ENCODE measurements at places on chromosomes 2 and 18.

GRCh38 chr2:129504646-129505045, 474.8 kb upstream of the RAB6C start:
- DNase-seq: no peak

DNA sequence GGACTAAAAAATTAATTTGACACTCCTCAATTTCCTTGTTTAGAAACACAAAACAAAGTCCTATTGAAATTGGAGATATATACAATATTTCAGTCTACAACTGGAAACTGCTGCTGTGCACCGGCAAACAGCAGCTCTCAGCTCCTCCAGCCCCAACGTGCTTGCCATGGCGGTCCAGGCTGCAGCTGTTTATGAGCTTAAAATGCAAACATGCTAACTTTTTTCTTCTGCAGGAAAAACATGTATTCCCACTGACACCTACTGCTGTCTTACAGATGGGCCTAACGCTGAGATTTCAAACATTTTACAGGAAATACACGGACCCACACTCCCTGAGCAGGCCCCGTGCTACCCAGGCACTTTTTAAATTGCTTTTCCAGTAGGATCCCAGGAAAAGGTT, 195.5 kb downstream of the BCL11A start:
- DNase-seq: no peak

GRCh38 chr2:174939046-174939445, 66.1 kb downstream of the CHN1 start:
- DNase-seq: no peak

DNA sequence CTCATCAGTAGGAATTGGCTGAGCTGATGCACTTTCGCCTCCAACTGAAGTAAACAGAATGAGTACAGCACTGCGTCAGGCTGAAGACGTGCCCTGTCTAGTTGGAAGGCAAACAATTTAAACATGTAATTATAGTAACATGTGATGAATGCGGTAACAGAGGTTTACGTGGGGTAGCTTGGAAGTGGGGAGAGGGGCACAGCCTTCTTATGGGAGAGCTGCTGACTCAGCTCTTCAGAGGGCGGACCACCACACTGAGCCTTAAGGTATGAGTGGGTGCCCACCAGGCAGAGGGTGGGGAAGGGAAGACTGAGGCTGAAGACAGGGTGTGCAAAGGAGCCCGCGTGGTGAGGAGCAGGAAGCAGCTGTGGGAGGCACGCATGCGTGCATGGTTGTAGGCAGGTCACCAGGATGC, 6.2 kb upstream of the EHD3 start:
- no peak for DNase-seq

- DNase-seq: peak; percentile 24
These were observed 28.4 kb downstream of the MCEE start for GRCh38 chr2:71101656-71102055.

- no peak for DNase-seq
These were observed 59.4 kb downstream of the ANKRD44 start for GRCh38 chr2:197251163-197251562.

DNA sequence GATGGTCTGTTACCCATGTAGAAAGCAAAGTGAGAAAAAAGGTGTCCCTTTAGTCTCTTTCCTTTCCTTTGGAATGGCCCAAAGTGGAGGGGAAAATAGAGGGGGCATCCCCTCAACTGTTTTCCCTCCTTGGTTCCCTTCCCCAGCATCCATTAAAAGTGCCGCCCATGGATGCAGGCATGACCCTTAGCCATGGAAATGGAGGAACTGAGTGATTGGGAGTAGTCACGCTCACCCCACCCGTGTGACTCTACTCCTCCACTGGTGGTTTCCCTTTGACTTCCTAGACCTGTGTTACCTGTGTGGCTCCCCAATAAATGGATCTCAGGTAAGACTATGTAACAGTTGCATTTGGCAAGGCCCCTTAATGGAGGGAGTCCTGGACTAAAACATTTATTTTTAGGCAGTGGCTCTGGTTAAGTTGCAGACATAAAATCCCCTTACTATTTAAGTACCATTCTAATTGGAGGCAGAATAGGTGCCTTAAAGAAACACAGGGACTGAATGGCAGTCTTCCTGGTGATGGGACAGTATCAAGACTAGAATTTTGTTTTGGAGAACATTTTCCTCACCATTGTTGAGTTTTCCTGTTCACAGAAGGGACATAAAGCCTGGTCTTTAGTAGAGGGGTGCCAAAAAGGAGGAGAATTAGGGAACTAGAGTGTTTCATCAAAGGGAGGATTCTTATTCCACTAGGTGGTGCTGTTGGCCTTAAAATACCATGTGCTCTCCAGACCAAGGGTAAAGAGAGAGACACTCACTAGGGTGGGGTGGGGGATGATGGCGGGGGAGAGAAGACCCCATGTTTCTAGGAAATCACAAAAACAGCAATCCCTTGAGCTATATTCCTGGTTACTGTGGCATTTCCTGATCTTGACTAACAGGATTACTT, 25.7 kb upstream of the PLA2R1 start:
- no peak for DNase-seq

- DNase-seq: no peak
These were observed 40.5 kb upstream of the RTN4 start for GRCh38 chr2:55090702-55091101.

GRCh38 chr18:31511098-31511497, 13.1 kb downstream of the DSG2 start:
- no peak for DNase-seq

GRCh38 chr2:108583903-108584520, 49.7 kb downstream of the LIMS1 start:
- peak; percentile 66 for DNase-seq

DNA sequence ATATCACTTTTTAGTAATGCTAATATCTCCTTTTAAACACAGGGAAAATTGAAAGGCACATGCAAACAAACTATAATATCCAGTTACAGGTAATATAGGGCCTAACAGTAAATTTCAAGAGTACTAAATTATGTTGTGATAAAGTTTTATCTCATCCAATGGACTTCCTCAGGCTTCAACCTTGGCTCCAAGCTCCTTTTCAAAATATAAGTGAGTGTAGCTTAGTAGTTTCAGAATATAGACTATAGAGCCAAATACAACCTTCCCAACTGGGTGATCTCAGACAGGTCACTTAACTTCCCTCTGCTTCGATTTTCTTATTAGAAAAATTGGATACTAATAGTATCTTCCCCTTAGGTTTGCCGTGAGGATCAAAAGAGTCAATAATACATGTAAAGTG, 93.5 kb upstream of the PARD3B start:
- no peak for DNase-seq

DNA sequence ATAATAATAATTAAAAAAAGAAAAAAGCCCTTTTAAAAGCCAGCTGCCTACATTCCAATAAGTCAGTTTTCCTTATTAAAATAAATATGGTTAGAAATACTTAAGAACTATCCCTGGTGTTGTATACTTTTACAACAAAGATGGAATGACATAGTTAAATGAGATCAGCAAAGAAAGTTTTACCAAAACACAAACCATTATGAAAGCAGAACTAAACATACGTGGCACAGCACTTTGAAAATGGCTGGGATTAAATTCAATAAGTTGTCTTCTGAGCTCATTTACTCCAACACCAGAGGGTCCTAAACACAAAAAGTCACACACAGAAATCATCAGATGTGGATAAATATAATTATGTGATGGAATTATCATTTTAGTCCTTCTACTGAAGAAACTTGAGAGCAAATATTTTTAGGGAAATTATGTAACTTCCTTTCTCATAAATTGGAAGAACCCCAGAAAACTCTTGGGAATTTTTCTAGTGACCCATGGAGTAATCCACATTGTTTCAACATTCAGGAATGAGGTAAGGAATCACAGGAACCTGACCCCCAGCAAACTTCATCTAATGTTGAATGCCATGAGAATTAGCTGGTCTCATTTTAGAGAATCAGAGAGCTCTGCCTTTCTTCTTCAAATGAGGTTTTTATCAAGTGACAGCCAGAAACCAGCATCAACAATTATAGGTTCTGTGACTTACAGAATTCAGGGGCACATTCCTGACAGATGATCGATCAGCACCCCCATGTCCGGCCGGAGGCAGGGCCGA, 11.5 kb upstream of the TMEM237 start:
- DNase-seq: no peak

DNA sequence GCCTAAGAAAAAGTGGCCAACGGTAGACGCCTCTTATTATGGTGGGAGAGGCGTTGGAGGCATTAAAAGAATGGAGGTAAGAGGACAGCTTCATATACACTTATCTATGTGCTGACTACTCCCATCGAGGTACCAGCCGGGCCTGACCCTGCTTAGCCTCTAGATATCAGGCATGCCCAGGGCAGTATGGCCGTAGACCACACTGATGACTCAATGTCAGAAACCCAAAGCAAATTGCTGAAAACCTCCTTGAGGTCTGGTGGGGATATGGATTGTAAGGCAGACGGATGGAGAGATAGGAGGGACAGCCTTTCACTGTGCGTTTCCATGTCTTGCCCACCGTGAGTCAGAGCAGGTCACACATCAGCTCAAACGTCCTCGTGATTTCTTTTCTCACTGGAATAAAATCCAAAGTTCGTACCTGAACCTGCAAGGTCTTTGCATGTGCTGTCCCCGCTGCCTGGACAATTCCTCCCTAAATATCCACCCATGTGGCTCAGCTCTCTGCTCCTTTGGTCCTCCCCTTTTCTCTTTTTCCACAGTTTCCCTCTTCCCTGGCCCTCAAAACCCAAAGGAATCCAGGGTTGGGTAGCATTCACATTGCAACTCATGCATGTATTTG, 168.9 kb downstream of the ANTXR1 start:
- DNase-seq: no peak

DNA sequence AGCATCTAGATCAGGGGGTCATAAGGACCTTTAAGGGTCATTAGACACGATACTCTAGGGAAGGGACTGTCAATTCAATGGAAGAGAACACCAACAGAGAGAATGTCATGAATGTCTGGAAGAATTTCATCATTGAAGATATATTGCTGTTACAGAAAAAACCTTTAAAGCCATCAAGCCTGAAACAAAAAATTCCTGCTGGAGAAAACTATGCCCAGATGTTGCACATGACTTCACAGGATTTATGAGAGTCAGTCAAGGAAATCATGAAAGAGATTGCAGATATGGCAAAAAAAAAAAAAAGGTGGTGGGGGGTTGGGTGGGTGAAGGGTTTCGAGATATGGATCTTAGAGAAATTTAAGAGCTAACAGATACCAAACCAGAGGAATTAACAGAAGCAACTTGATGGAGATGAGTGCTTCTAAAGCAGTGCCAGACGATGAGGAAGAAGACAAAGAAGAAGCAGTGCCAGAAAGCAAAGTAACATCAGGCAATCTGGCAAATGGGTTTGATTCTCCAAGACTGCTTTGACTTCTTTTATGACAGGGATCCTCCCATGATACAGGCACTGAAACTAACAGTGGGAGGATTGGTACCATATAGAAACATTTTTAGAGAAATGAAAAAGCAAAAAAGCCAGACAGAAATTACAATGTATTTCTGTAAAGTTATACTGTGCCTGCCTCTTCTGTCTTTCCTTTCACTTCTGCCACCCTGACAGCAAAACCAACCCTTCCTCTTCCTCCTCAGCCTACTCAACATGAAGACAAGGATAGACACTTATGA, 28.5 kb downstream of the MAP4K3 start:
- no peak for DNase-seq

DNA sequence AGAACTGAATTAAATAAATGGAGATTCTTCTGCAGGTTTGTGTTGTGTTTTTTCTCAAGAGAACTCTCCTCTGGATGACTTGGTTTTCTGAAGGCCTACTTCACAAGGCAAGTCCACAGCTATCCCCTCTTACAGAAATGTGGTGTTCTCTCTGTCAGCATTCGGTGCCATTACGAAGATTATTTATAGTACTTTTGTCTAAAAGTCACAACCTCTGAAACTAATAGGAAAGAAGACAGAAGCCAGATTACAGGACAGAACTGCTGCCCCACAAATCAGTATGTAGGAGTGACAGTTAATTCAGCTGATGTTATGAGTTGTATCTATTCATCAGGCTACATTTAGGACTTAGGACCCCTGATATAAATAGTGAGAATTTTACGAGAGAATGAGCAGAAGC, 413.5 kb downstream of the TMX3 start:
- DNase-seq: no peak

DNA sequence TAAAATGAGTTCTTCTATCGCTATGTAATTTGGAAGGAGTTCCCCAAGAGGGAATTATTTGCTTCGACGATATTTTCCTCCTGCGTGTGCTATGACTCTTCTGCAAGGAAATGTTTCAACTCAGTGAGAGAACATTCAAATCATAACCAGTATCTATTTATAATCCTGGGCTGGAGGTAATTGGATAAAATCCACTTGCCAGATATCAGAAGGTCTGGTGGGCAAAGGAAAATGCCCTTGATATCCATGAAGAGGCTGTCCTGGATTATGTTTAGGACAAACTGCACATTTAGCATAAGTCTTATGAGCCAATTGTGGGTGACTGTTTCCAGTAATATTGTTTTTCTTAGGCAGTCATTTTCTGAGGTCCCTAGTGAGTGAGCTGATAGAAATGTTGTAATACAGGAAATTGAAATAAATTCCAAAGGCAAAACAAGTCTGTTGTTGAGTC, 17.7 kb downstream of the RPIA start:
- DNase-seq: no peak

- DNase-seq: no peak
These were observed 149.4 kb downstream of the EPHA4 start for GRCh38 chr2:221422516-221423209.

DNA sequence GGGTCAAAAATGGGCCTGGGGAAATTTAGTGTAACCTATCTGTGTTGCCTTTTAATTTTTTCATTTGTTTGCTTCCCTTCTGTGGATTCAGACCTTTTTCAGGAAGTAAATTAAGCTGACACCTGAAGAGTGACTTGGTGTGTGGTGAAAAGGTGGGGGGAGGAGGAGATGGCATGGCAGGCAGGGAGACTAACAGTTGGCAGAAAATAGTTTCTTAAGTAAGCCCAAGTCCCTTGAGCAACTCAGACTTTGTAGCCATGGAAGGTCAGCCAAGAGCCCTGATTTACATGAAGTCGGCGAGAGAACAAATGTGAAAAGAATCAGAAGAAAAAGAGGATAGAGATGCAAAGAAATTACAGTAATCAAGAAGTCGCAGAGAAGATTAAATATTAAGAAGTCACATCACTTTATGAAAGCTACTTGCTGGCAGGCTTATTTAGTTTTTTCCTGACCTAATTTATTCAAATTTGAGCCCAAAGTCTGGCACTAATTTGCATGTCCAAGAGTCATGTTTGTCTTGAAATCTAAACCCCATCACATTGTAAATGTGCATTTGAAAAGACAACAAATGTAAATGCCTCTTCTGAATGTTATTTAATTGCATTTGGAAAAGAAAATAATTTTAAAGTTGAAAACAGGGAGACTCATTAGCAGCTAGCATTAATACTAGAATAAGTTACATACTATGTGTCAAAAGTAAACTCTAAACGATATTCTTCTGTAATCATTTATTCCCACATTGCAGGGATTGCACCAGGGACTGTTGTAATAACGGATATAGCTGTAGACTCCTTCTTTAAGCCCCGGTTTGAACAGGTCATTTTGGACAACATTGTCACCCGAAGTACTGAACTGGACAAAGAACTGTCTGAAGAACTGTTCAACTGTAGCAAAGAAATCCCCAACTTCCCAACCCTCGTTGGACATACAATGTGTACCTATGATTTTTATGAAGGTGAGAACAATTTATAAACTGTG, 19.3 kb downstream of the UPP2 start:
- no peak for DNase-seq

- DNase-seq: peak; percentile 73
These were observed 189.0 kb downstream of the RPIA start for GRCh38 chr2:88880441-88880953.

GRCh38 chr2:27795868-27796277, 24.4 kb downstream of the MRPL33 start:
- no peak for DNase-seq

- no peak for DNase-seq
These were observed 27.8 kb upstream of the KCNF1 start for GRCh38 chr2:10883801-10884478.

- peak; percentile 35 for DNase-seq
These were observed 300.4 kb downstream of the KCNS3 start for GRCh38 chr2:18178736-18179349.

Data from GDM1 (cell line).